ENCODE measurements at places on chromosomes 2 and 18.

GRCh38 chr18:44098551-44099098, 582.1 kb upstream of the SETBP1 start:
- peak; percentile 70 for DNase-seq

DNA sequence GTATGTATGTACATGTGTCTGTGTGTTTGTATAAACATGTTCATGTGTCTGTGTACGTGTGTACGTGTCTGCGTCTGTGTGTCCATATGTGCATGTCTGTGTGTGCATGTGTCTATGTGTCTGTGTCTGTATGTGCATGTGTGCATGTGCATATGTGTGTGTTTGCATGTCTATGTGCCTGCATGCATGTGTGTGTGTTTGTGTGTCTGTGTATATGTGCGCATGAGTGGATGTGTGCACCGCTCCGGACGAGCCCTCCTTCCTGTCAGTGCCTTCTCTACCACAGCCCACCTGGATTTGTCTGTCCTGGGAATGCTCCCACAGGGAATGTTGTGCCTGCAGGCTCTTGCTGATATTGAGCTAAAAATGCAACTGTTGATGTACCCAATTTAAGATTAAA, 113.3 kb upstream of the EPC2 start:
- no peak for DNase-seq

DNA sequence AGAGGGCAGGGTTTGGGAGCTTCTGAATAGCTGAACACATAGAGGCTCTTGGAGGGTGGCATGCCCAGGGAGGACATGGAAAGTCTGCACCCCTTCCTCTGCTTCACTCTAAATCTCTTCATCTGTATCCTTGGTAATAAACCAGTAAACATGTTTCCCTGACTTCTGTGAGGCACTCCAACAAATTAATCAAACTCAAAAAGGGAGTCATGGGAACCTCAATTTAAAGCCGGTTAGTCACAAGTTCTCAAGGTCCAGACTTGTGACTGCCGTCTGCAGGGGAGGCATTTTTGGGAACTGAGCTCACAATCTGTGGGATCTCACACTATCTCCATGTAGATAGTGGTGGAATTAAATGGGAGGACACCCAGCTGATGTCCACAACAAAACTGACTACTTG, 33.1 kb upstream of the STON1 start:
- peak; percentile 76 for DNase-seq

DNA sequence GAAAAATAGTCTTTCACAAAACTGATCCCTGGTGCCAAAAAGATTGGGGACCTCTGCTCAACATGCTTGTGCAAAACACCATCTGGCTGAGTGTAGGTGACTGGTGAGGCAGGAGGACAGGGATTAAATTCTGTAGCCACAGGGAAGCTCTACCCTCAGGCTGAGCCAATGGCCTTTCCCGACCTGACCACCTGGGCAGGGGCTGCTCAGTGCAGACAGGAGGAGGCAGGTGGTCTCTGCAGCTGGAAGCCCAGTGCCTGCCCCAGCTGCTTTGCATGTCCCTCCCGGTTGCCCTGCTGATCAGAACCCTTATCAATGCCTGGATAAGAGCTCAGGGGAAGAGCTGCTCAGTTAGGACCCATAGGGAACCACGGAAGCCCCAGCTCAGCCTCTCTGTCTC, 235.3 kb downstream of the ANKRD36 start:
- DNase-seq, result no peak

DNA sequence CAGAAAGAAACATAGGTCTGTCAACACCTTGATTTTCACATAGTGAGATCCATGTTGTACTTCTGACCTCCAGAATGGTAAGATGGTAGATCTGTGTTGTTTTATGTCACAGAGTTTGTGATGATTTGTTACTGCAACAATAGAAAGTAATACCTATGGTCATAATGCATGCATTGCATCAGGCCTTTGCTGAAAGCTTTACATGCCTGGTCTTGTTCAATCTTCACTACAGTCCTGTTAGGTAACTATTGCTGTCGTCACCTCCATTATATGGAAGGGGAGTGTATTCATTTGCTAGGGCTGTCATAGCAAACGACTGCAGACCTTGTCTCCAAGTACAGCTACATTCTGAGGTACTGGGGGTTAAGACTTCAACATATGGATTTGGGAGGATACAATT, 243.5 kb downstream of the ANAPC1 start:
- DNase-seq, result no peak

DNA sequence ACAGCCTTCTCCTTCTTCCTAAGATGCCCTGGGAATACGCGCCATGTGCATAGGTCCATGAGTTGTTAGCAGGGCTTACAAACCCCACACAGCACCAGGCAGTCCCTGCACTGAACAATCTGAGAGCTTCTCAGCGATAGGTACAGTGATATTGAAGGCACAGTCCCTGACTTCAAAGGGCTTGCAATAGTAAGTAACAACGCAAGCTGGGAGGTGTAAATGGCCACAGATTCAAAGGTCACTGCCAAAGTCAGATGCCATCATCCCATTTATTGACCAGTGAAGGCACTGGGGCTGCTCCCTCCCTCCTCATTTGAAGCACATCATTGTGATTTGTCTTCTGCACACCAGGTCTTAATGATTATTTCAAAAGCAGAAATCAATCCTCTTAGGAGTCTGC, 541 bp upstream of the SCYGR3 start:
- no peak for DNase-seq

DNA sequence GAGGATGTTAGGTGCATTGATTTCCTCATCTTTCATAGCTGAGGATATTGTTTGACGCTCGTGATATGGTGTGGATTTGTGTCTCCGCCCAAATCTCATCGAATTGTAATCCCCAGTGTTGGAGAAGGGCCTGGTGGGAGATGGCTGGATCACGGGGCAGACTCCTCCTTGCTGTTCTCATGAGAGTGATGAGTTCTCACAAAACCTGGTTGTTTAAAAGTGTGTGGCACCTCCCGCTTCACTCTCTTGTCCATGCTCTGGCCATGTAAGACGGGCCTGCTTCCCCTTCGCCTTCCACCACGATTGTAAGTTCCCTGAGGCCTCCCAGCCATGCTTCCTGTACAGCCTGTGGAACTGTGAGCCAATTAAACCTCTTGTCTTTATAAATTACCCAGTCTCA, 28.4 kb upstream of the GPC1 start:
- no peak for DNase-seq

DNA sequence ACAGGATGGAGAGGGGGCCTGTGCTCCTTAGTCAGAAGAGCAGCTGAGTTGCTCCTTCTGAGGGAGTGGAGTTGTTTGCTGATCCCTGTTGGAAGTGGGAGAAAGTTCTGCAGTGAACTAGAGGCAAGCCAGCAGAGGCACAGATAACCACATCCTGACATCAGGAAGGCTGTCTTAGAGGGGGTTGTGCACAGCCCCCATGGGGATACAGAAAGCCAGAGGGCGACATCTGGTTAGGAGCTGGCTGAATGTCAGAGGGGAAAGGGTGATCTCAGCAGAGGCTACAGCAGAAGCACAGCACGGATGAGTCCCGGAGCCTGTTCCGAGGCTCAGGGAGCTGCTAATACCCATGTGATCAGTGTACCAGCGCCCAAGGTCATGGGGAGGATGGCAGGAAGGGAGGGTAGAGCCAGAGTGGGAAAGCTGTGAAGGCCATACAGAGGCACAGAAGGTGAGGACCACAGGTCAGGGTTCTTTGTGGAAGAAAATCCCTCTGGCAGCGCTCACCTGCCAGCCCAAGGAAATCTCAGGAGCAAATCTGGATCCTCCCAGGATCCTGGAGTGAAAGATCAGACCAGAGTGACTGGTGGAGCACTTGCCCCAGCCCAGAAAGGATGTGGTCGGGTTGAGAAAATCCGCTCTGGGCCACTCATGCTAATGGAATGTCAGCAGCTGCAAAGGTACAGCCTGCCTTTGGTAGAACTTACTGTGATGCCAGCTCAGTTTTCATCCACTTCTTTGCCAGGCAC, 111.8 kb downstream of the STPG4 start:
- DNase-seq, result peak; percentile 90

GRCh38 chr2:106165029-106165428, 29.1 kb downstream of the UXS1 start:
- no peak for DNase-seq

- peak; percentile 76 for DNase-seq
Measured at GRCh38 chr2:136238286-136239078, 120.5 kb upstream of the CXCR4 start.

GRCh38 chr2:54079331-54079730, 36.1 kb upstream of the ACYP2 start:
- no peak for DNase-seq

DNA sequence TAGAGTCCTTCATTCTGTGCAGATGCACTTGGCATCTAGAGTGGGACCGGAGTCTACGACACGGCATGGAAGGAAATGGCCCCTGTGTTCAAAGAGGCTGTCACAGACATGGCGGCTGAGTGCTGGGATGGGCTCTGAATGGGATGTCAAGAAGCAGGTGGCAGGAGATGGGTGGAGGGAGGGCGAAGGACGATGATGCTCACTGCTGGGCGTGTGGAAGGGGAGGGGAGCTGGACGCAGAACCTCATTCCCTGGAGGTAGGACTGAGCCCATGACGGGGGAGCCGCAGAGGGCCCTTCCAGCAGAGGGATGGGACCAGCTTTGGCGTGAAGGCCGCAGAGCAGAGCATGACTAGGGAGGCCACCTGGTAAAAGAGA, 18.8 kb upstream of the ALPI start:
- no peak for DNase-seq

GRCh38 chr2:15875969-15876705, 64.2 kb upstream of the MYCN start:
- DNase-seq, result no peak

DNA sequence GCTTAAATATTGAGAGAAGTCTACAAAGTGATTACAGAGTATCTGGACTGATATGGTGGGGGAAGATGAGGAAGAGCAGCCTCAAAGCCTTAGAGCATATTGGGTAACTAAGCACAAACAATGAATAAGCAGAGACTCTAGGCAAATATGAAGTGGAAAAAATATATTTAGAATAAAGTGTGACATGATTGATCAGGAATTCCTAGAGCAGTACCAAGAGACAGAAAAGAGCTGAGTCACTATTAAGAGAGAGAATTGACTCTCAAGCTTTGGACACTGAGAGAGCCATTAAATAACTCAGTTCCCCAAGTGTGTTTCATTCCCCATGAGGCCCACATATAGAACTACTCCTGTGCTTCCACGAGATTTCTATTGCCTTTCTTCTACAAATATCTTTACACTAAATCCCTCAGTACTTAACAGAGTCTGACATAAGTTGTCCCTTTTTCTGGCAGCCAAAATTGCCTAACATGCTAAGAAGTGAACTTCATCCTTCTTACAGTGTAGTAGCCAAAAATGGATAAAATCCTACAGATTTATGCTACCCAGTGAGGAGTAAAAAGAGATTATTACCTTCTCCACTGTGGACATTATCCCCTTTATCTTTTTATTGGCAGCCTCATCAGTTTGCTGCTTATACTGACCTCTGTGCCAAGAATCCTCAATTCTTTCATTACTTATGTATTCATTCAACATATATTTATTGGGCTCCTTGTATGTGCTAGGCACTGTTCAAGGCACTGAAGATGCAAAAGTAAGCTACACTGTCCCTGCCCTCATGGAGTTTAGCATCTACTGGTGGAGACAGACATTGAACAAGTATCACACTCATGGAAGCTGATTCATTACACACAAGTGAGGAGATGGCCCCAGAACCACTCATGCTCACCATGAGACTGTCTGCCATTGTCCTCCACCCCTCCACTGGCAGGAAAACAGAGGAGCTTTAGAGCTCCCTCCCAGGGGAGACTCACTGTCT, 45.4 kb downstream of the SLC40A1 start:
- peak; percentile 72 for DNase-seq

GRCh38 chr18:48832938-48833700, 117.6 kb downstream of the SMAD7 start:
- DNase-seq, result peak; percentile 76

DNA sequence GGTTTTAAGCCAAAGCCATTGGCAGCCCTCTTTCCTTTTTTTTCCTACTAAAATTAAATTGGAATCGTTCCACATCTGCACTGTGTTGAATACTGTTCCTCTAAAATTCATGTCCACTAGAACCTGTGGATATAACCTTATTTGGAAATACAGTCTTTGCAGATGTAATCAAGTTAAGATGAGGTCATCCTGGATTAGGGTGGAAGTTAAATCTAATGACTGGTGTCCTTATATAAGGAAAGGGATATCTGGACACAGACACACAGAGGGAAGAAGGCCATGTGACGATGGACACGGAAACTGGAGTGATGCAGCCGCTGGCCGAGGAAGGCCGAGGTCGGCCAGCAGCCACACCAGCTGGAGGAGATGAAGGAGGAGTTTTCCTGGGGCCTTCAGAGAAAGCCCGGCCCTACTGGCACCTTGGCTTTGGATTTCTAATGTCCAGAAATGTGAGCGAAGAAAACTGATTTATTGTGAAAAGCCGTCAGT, 49.4 kb downstream of the LONRF2 start:
- DNase-seq, result peak; percentile 50

DNA sequence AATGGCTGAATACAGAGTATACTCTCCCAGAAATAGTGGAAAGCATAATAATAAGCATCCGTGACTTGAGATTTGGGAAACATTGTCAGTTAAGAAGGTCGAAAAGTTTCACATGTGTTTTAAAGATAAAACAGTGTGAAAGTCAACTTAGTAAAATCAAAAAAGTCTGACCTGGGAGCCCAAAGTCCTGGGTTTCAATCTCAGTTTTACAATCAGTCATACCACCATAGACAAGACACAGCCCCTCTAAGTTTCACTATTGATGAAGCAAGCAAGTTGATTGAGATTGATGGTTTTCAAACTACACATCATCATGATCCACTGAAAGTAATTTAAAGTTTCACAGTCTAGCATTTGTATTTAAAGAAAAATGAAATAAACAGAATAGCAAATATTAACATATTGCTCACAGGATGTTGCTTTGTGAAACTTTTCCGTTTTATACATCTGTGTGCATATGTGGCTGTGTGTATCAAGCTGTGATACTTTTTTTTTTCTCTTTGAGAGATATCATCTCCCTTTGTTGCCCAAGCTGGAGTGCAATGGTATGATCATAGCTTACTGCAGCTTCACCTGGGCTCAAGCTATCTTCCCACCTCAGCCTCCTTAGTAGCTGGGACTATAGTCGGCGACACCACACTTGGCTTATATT, 71.1 kb downstream of the PIK3C3 start:
- no peak for DNase-seq

DNA sequence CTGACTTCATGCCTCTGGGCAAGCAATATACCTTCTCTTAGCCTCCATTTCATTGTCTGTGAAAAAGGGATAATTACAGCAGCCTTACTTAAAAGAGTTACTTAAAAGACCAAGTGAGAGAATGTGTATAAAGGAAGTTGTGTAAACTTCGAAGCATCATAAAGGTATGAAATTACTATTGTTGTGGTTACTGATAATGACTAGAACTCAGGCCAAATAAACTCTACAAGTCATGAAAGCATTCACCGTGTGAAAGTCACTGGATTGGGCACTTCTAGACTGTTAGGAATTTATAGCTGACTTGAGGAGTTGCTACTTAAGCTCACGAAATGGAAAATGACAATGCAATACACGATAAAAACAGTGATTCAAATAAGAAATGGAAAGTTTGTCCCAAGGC, 67.4 kb upstream of the HAAO start:
- DNase-seq, result peak; percentile 80

- no peak for DNase-seq
Measured at GRCh38 chr2:42847596-42848151, 55.3 kb upstream of the HAAO start.

DNA sequence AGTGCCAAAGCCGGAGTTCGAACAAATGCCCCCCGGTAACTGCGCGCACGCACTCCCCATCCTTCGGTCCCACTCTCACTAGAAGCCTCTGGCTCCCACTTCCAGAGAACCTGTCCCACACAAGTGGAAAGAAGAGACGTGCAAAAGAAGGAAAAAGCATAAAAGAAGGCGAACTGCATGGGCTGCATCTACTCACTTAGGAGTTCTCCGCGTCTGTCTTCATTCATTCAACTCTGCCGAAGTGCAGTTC, 312 bp downstream of the NR4A2 start:
- no peak for DNase-seq

Data from fibroblast of the aortic adventitia (primary cell).